ENCODE measurements at places on chromosomes 2 and 18.
A peak's percentile ranks its signal among the peaks of the same experiment; 100 is the strongest.

GRCh38 chr18:1246827-1247226 is 342.2 kb downstream of the ADCYAP1 start:
- DNase-seq: no peak

DNA sequence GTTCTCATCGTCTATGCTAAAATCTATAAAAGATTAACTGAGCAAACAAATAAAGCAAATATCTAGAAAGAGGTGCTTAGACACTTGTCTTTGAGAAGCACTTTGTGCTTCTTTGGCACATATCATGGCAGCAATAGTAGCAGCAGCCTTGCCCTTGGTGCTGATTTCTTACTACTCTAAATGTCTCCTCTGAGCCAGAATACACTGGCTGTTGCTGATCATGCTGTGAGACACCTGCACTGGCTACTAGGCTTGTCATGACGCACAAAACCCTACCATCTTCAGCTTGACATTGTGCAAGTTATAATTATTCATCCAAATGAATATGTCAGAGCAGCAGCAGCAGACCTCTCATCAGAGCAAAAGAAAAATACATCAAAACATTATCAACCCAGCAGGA is 46.7 kb downstream of the FANCL start:
- no peak for DNase-seq

DNA sequence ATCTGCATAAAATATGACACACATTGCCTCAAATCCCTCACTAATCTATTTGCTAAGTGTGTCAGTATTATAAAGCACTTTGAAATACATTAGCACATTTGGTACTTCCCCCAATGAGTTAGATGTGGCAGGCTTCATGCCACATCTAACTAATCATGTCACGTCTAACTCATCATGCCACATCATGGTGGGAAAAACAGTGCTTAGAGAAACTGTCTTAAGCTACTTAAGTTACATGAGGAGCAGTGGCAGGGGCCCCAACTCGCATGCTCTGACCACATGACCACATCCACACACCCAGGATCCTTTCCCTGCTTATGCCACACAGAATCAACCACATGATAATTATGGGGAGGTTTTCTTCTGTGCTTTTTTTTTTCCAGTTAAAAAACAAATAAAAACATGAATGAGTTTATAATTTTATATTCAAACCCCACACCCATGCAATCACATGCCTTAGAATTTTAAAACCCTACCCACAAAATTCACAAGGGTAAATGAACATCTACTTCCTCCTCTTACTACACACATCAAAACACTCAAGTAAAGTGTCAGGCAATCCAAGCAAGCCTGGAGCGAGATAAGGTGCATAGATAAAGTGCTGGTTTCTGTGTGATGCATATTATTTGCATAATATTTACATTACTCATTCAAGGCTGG is 1.6 kb downstream of the ABCA12 start:
- DNase-seq: peak; percentile 76

DNA sequence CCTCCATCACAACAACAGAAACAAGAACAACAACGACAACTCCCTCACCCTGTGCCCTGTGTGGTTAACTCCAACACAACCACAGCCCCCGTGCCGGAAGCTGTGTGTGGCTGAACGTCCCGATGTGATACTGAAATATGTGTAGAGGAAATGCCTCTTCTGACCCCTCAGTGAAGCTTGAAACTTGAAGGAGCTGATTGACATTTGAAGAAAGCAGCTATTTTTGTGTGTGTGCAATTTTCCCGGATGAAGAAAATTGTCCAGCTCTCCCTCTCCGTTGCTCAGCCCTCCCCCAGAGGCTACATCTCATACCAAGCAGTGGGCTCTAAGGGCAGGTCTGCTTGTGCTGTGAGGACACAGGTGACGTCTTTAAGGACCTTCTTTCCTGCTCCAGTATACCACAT is 173.8 kb downstream of the ICOS start:
- DNase-seq: no peak

GRCh38 chr2:4628998-4629501 is 925.7 kb downstream of the DCDC2C start:
- no peak for DNase-seq

- no peak for DNase-seq
Observed at GRCh38 chr2:12737738-12738485, 21.2 kb downstream of the TRIB2 start.

DNA sequence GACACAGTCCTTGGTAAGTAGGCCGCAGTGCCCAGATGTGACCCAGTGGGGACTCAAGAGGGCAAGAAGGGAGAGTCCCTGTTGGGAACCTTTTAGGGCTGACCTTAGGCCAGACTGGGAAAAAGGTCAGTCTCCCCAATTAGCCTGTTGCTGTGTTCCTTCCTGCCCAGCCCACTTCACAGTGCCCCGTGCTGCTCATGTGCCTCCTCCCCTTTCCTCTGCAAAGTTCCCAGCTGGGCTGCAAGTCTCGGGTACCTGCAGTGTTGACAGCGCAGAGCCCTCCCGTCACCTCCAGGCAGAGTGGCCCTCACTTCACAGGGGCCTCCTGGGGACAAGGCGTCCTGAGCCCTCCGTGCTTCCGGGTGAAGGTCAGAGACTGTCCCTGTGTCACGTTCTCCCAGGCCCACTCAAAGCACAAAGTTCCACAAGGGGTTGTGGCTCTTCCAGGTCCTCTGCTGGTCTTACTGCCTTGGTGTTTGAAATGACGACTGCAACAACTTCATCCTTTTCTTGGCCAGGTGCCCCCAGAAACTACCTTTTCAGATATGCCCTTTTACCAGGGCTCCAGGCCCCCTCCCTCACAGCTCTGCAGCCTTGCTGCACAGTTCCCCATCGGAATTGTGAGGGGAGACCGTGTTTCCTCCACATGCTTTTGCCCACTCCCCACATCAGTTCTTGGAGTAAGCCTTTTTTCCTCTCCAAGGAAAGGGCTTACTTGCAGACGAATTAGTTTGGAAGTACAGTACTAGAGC is 225.8 kb downstream of the ALPK2 start:
- DNase-seq: no peak

- DNase-seq: no peak
Observed at GRCh38 chr18:35024965-35025364, 16.2 kb upstream of the MAPRE2 start.

DNA sequence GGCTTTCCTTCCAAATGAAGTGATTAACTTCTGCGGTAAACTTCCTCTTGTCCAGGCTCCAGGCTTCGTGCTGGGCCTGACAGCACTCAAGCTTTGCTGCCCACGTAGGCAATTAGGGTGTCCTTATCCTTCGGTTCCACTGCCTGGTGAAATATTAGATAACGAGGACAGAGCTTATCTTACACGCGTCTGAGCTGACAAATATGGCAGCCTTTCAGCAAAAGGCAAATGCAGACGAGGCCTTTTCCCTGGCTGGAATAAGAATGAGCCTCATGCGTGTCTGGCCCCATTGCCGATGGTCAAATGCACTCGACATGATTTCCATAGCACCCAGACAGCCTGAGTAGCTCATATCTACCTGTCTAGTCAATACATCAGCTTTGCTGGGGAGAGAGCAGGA is 141.5 kb downstream of the FAM210A start:
- no peak for DNase-seq

GRCh38 chr18:49008156-49008555 is 57.4 kb upstream of the SMAD7 start:
- DNase-seq: no peak

DNA sequence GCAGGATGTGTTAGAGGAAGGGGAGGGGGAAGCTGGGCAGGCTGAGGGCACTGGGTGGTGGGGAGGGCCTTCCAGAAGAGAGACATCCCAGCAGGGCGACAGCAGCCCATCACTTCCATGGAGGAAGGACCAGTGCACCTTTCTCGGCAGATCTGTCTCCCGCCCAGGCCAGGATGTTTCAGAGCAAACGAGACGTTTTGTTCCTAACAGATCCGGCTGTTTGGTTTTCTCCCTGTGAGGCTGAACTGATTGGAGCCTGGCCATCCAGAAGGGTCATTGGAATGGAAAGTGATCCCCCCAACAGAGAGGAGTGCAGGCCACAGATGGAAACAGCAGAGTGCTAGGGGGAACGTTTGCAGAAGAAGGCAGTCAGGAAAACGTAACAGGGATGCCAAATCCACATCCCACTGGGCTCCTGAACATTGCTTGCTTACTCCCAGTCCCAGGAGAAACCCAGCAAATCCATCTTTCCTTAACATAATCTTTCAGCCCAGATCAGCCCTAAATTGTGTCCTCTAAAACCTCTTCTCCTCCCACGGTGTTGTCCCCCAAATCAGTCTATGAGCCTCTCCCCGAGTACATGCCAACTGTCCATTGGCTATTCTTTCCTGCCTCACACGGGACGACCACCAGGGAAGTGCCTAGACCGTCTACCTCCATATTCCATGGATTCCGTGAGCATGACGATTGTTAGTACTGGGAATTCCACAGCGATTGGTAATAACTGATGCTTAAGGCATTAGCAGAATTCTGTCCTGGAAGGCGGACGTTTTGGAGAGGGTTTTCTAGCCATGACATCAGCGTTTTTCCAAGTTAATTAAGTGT is 126.8 kb downstream of the SEPTIN10 start:
- no peak for DNase-seq

- DNase-seq: no peak
Observed at GRCh38 chr2:136703214-136703613, 62.1 kb upstream of the THSD7B start.

DNA sequence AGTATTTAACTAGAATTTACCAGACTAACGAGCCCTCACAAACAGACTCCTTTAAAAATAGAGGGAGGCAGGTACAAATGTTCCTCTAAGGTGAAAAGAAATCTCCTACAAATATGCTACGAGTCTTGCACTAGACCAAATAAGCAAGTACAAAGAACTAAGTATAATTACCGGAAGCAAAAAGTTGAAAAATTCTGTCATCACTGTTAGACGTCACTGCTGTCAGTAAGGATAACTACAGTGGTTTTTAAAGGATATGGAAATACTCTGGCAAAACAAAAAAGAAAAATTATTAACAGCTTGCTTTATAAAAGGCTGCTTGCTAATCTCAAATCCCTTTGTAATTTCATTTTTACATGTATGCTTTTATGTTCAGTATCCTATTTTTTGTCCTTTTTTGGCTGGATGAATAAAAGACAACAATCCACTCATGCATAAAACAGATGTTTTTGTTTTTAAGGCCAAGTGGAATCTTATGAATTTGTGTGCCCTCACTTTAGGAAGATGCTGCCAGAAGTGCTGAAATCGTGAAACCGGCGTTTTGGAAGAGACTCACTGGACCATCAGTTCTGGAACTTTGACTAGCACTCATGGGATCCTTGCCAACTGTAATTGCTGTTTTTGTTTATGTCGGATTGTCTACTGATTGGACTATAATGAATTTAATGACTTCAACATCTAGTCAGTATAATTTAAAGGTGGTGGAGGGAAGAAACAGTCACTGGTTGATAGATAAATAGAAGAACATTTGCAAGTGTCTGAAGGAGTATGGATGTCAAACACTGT is 6.7 kb downstream of the ZNF521 start:
- DNase-seq: no peak

GRCh38 chr2:119430023-119430498 is 1.6 kb upstream of the TMEM37 start:
- DNase-seq: no peak

DNA sequence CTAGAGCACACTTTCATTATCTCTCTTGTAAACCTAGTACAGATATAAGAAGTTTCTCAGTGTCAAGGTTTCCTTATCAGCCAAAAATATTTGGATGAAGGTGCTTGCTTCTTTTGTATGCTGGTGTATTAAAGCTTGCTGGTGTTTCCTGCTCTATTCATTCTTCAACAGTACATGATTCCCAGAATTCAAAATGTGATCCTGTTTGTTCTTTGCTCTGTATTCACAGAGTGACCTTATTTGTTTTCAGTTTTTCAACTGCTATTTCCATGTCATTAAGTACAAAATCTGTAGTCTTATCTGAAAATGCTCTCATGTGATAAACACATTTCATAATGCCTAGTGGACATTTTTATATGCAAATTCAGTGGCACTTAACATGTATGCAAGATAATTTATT is 1185.8 kb downstream of the SUCLG1 start:
- DNase-seq: no peak

- DNase-seq: no peak
Observed at GRCh38 chr2:239956818-239957261, 68.3 kb downstream of the NDUFA10 start.

DNA sequence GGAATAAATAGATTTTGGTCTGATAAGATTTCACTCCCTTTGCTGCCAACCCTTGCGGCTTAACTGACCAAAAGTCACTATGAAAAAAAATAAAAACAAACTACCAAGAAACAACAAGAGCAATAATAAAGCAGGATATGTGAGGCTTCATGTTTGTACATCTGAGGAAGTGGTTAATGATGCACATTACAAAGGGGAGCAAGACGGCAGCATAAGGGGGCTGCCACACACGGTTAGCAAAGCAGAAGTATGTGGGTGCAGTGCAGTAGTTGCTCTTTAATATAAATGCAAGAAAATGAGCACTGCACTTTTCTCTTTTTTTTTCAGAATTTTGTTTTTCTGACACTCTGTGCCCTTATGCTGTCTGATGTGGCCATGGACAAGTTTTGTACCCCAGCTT is 377.1 kb upstream of the CNTNAP5 start:
- DNase-seq: no peak

DNA sequence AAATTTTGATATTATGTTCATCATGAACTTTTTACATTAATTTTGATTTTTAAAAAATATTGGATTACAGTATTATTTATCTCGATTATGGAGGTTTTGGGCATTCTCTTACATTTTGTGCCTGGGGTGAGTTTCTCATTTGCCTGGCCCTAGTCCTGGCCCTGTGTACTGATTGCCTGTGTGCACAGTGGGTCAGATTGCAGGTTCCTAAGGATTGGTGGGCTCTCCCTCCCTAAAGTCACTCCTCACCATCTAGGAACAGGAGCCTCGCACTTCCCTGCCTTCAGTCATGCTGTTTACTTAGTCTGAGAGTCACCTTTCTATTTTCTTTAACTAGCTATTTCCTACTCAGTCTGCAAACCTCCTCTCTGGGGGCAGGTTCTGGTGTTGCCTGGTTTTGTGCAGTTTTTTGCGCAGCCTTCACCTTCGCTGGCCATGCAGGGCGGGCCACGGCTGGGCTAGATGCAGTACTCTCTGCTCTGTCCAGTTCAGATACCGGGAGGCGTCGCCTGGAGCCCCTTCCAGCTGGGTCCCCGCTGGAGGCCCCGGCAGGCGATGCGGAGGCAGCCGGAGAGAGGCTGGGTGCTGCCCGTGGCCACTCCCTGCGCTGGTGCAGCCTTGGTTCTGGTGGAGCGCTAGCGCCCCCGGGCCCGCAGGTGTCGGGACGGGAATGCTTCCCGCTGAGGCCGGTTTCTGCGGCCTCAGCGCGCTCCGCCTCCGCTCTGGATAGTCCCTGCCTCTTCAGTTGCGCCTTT is 23.3 kb upstream of the MC5R start:
- peak; percentile 56 for DNase-seq

DNA sequence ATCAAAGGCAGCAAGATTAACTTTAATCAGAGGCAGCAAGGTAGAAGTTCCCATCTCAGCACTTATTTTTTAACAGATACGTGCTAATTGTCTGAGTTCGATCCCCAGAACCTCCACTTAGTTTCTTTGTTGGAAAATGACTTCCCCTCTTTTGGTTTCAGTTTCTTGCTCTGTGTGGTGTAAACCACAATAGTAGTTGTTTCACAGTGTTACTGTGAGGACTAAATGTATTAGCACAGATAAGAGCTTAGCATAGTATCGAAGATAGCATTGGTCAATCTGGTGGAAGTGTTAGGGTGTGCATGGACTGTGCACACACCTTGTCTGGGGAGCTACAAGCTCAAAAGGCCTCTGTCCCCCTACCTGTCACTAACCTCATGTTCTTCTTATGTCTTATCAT is 988.3 kb upstream of the GYPC start:
- no peak for DNase-seq
